Progenitor cell of endocrine pancreas (in vitro differentiated cells): ENCODE measurements at places on chromosomes 3 and 15. TPM values are rescaled to one million over a fixed set of nuclear protein-coding genes. Genes with fewer than 3 reads are reported as not detected.

Gene STX19
- not detected in 2 replicates for total RNA-seq

Gene EXD1
- total RNA-seq: not detected in 2 replicates

Gene NANOGP8
- 0.36 and 0.75 TPM in 2 replicates for total RNA-seq

DNA sequence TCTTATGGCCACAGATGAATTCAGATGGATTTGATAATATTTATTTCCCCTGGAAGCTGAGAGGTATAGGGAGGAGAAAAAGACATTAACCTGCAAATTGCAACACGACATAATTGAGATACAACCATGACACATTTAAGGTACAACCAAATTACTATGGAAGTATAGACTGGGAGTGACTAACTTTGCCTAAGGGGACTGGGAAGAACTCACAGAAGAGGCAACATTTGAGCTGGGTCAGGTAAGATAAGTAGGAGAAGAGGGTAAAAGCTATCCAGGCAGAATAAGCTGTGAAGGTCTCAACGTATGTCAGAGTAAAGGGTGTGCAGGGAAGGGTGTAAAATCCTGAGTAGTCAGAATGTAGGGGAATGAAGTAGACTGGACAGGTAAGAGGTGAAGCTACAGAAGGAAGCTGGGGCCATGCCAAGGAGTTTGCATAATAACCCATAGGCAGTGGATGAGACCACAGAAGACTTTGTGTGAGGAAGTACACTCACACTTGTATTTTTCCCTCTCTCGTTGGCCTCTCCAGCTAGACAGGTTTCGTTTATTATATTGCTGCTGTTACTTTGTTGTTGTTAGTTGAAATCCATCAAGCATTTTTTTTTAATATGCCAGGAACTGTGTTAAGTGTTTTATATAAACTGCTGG lies 28.0 kb upstream of the PTX3 start:
- no peaks in the 10 kb centered on the region for H3K4me1 ChIP-seq
- H3K27me3 ChIP-seq: no peaks in the 10 kb centered on the region
- H3K36me3 ChIP-seq: peaks cover 1% of the 10 kb centered on the region
- DNase-seq: no peak
- no peak overlapping the region for H3K27ac ChIP-seq
- H3K4me3 ChIP-seq: no peak overlapping the region
